Fibroblast of skin of left quadriceps (primary cell): ENCODE measurements at places on chromosomes 7 and 10.

GRCh38 chr7:14551310-14551709, 351.2 kb downstream of the DGKB start:
- no peak for DNase-seq

DNA sequence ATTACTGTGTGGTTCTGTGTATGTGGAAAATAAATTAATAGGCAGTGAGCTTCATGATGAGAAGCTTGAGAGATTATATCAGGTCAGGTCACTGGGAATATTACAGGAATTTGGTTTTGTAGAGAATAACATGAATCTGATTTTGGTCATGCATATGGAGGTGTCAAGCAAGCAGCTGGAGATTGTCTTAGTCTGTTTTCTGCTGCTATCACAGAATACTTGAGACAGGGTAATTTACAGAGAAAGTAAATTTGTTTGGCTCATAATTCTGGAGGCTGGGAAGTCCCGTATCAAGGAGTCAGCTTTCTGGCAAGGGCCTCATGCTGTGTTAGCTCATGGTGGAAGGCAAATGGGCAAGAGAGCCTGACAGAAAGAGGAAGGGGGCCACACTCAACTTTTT, 120.7 kb upstream of the FAM3C start:
- DNase-seq, result no peak

GRCh38 chr7:36972140-36972518, 247.8 kb upstream of the AOAH start:
- no peak for DNase-seq

DNA sequence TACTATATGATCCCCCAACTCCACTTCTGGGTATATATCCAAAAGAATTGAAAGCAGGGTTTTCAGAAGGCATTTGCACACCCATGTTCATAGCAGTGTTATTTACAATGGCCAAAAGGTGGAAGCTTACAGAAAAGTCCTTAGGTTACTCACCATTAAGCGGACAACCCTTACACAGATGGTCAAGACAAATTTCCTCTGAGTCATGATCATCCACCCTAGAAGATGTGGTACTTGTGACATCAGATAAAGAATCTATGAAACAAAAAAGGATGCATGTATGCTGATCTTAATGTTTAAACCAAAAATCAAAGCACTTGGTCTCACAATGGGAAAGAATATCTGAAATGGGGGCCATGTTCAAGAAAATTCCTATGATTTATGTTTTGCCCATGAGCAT, 31.1 kb downstream of the ZC3HAV1 start:
- no peak for DNase-seq

- no peak for DNase-seq
Measured at GRCh38 chr7:90311175-90311574, 9.9 kb downstream of the FAM237B start.

- no peak for DNase-seq
Measured at GRCh38 chr7:136131304-136131630, 154.1 kb upstream of the MTPN start.

DNA sequence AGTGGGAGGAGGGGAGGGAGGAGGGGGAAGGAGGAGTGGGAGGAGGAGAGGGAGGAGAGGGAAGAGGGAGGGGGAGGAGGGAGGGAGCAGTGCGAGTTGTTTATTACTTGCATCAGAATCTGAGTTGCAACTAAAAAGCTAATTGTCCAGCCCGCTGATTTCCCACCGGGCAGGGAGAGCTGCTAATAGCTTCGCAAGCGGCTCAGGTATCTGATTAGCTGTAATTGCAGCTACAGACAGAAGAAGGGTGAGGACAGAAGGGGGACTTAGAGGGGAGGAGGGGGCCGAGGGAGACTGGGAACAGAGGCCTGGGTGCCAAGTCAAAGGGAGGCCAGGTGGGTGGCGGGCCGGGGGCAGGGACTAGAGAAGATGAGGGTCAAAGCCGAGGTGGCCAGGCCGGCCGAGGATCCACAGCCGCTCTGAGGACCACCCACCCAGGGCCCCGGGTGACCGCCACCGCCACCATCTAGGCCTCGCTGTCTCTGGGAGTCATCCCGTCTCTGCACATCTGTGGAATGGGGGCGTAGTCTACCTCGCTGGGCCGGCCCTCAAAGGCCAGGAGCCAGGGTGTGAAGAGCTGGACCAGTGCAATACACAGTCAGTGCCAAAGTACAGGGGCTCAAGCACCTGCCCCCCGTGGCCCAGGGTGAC, 54.2 kb downstream of the MICALL2 start:
- DNase-seq, result no peak

- DNase-seq, result no peak
Measured at GRCh38 chr10:13397052-13397451, 49.0 kb upstream of the SEPHS1 start.
